COR-L47 (cell line): ENCODE measurements at places on chromosomes 4 and X.

GRCh38 chrX:148942754-148943153 lies 442.3 kb downstream of the AFF2 start:
- no peak for DNase-seq

DNA sequence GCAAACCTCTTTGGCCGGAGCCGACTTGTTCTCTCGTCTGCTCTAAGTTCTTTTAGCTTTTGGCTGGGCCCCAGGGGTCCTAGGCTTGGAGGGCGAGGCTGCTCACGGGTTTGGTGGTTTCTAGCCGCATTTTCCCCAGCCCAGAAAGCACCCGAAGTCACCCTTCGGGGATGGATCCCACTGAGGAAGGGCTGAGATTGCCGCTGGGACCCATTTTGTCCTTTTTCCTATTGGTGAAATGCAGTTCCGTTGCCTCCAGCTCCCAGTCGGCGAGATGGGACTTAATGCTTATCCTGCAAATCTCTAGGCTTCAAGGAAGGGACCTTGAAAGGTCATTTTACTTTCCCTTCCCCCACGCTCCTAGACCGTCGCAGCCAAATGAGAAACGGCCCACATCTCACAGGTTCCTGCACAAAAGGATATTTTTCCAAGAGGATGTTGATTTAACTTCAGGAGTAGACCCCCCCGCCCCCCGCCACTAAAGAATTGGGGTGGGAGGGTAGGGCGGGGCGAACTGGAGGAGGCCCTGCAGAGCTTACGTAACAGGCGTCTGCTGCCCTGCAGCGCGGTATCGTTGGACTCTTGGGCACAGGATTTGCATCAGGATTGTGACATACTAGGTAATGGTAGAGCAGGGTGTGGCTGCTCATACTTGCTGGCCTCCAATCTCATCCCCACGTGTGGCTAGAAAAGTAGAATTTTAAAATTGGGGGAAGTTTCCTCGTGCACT lies 564 bp downstream of the PGK1 start:
- DNase-seq, result no peak

DNA sequence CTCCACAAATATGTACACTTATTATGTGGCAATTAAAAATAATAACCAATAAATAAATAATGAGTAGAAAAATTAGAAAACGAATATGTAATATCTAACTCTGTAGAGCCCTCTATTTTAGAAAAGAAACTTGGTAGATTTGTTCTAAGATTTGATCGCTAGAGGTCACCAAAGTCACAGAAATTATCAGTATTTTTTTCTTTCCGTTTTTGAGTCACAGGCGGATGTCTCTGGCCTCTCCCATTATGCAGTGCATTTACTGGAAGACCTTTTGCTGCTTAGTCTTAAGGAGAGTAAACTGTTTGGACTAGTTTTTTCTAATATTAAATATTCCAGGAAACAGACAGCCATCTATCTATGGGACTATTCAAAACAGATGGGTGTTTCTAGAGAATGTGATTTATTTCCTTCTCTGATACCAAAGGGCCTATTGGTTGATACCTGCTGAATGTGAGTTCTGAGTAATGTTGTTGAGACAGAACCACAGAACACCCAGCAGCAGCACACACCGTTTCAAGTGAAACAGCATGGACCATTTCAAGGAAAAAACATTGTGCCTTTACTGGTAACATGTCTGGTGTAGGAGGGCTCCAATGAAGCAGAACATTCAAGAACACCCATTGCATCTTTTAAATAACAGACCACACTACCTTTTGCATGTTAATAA lies 34.0 kb upstream of the GYPA start:
- peak; percentile 58 for DNase-seq

DNA sequence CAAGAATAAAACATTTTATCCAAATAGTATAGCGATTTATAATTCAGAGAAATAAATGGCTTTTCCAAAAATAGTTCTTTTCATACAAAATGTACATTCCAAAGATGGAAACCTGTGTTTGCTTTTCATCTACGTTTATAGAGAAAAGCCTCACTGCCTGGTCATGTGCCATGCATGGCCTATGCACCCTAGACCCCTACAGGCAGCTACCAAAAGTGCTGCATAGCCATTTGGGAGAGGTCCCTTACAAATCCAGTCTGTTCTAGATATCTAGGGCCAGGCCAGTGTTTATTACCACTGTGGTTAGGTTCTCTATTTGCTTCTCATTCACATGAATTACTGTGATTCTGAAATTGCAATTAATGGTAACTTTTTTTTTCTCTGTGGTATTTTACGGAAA lies 17.2 kb downstream of the HMGB2 start:
- no peak for DNase-seq

- peak; percentile 76 for DNase-seq
Measured at GRCh38 chr4:663438-664428, 10.3 kb downstream of the ATP5ME start.

GRCh38 chr4:183840311-183840710 lies 64.8 kb upstream of the STOX2 start:
- DNase-seq, result peak; percentile 84

DNA sequence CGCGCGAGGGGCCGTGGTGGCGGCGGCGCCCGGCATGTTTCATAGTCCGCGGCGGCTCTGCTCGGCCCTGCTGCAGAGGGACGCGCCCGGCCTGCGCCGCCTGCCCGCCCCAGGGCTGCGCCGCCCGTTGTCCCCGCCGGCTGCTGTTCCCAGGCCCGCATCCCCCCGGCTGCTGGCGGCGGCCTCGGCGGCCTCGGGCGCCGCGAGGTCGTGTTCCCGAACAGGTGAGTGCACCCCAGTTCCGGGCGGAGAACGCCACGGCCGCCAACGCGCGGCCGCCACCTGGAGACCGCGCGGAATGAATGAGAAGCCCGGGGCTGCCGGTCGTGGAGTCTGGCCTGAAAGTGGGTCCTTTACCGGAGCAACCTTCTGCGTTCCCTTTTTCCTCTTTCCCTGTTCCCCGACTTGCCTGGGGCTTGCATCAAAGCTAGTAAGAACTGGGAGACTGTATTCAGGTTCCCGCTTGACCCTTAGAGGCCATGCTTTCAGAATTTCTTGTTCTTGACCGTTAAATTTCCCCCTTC lies 429 bp downstream of the NOCT start:
- DNase-seq, result peak; percentile 15

DNA sequence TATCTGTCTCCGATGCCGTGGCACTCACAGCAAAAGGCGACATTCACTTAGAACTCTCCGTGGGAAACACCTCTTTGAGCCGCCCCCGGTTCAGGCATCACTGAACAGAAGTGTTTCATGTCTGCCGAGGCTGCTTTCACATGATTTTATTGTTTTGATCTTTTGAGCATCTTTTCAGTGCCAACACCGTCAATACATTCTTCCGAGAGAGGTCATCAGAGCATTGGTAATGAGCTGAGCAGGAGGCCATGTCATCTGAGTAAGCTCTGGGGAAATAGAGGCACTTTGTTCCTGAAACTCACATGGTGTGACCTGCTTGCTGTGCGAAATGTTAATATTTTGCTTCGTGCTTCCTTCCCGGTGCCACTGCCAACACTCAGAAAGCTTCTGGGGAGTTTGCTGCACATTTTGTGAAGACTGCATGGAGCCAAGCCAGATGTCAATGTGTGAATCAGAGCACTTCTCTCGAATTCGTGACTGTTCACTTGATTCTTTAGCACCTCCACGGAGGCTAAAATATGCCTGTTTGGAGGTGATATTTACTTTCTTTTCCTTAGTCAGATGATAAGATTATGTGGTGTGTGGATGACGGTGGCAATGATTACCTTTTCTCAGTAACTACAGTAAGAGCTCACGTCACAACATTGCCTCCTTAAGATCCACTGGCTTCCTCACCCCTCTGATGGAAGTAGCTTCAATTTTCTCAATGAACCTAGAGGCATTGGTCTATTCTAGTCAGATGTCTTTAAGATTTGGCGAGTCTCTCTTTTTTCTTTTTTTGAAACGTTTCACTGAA lies 222.3 kb upstream of the HS3ST1 start:
- DNase-seq, result no peak

GRCh38 chr4:150591406-150591805 lies 9.5 kb downstream of the MAB21L2 start:
- peak; percentile 10 for DNase-seq

- peak; percentile 64 for DNase-seq
Measured at GRCh38 chrX:7582191-7582590, 260.8 kb upstream of the VCX start.

DNA sequence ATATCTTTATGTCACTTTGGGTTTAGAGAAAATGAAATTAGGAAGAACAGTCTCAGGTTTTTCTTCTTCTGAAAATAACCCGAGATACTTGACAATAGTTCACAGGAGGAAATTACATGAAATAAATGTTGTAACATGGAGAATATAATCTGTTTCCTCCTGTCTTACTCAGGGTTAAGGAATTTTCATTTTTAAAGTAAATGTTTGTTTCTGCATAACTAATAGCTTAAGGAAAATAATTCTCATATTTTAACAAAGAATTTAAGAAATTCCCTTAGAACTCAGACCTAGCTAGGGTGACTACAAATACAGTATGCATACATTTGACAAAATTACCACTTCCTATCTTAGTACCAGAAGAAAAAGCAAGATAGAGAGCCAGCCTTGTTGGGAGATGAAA lies 17.2 kb upstream of the SPRY1 start:
- no peak for DNase-seq
